ENCODE measurements at places on chromosomes 1 and 21.

- DNase-seq = peak; percentile 32
Observed at GRCh38 chr1:1088029-1088800, 14.1 kb upstream of the RNF223 start.

GRCh38 chr1:226664413-226665101 is 74.5 kb downstream of the ITPKB start:
- no peak for DNase-seq

GRCh38 chr21:33884376-33885171 is 31.0 kb downstream of the ATP5PO start:
- no peak for DNase-seq

DNA sequence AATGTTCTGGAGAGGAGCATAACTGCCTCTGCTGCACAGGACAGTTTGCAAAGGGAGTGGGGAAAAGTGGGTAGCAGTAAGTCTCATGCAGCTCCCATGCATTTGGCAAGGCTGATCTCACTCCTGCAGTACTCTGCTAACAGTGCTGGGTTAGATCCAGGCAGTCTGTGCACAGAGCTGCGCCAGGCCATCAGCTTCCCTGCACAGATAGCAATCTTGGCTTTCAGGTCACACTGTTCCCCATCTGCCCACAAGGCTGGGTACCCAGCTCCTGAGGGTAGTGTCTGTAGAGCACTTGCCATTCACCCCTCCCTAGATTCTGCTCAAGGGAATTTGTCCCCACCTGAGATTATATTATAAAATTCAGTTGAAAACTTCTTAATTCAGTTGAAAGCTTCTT is 72.1 kb downstream of the SH3BGR start:
- DNase-seq = no peak

GRCh38 chr1:213380865-213381264 is 329.8 kb downstream of the RPS6KC1 start:
- DNase-seq = no peak

DNA sequence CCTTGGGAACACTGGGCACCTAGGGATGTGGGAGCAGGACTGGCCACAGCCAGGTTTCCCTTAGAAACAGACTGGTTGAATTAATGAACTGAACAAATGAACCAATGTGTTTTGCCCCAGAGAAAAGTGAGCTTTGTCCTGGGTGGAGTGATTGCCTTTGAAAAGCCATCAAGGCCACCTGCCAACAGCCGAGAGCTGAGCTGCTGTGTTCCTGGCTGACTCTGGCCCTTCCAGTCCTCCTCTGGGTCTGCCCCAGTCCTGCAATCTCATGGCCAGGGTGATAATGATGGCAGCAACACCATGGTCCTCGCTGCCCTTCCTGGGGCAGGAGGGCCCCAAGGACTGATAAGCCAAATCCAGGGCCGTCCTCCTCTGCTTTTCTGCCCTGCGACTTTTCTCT is 18.2 kb upstream of the GJA9 start:
- DNase-seq = no peak

GRCh38 chr1:36853638-36854037 is 180.7 kb downstream of the GRIK3 start:
- no peak for DNase-seq
